ENCODE measurements at places on chromosomes 16 and 17. TPM values are rescaled to one million over a fixed set of nuclear protein-coding genes. Genes with fewer than 3 reads are reported as not detected.
A peak's percentile ranks its signal among the peaks of the same experiment; 100 is the strongest.

DNA sequence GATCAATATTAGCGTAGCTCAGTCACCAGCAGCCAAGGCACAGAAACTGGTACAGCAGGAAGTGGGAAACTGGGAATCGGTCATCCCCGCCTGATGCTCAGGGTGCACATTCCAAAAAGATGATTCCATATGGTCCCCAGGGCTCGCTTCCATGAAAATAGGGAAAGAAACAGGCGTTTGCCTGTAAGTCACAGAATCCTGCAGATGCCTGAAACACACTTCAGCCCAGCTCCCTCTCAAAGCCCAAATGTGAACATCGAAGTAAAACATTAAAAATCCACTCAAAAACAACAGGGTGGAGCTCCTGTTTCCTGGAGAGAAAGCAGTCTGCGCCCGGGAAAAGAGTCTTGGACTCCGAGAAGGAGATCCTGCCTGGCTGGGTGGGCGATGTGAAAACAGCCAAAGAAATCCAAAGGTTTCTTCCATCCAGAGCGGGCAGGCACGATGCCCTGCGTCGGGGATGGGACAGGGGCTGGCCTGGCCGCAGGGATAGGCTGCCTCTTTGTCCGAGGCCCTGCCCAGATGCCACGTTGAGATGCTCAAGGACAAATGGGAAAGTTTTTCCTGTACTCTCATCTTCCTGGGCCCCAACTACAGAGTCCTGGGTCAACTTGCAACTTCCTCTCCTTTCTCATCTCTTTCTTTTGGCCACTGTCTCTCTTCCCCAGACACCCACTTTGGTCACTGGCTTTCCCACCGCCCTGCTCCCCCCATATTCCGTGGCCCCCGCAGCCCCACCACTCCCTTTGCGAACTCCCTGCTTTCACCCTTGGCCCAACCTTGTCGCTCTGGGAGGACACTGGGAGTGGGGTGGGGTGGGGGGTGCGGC lies 743 bp downstream of the WIPI1 start:
- H3K4me3 ChIP-seq, result peak overlapping the region; percentile 99
- peaks cover 40% of the 10 kb centered on the region for H3K4me1 ChIP-seq
- peak; percentile 88 for DNase-seq
- peaks cover 10% of the 10 kb centered on the region for H3K27me3 ChIP-seq

DNA sequence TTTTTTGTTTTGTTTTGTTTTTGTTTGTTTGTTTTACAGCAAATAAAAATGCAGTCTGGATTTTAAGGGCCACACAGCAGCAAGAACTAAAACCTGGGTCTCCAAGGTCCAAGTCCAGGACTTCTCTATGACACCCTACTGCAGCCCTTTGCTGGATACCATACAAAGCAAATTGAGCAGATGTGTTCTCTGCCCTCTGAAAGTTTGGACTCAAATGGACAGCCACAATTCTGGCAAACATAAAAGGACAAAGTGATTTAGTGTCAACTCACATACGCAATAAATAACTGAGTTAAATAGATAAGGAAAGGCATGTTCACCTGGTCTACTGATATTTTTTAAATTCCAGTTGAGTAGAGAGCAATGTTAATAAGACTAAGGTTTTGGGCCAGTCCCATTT lies 7.7 kb upstream of the ZNF652 start:
- no peak overlapping the region for H3K27ac ChIP-seq
- no peaks in the 10 kb centered on the region for H3K4me1 ChIP-seq
- no peak for DNase-seq
- peaks cover 2% of the 10 kb centered on the region for H3K27me3 ChIP-seq
- no peak overlapping the region for H3K4me3 ChIP-seq

DNA sequence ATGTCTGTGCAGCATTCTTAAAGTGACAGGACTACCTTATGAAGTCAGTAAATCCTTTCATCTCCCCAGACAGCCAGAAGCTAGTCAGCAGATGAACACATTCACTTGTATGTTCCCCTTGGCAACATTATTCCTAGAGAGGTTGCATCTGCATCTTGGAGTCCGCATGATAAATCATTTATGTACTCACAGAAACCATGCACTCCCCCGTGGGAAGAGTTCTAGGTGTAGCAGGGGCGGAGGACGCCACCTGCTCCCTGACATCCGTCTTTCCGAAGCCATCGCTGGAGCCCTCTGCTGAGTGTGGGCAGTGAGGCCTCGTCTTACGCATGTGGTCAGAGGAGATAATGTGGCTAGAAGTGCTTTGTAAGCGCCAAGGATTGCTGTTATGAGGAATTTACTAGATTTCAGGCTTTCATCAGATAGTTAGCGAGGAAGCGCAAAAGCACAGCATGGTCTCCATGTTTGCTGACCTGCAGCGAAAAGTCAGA lies 144.5 kb downstream of the RPTOR start:
- no peak overlapping the region for H3K27ac ChIP-seq
- peaks cover 7% of the 10 kb centered on the region for H3K4me1 ChIP-seq
- H3K36me3 ChIP-seq, result peaks cover 5% of the 10 kb centered on the region
- no peak overlapping the region for H3K4me3 ChIP-seq

GRCh38 chr17:14037453-14037852 lies 31.9 kb upstream of the COX10 start:
- peaks cover 30% of the 10 kb centered on the region for H3K36me3 ChIP-seq
- peaks cover 20% of the 10 kb centered on the region for H3K4me1 ChIP-seq
- no peak for DNase-seq
- H3K4me3 ChIP-seq, result no peak overlapping the region
- H3K27me3 ChIP-seq, result no peaks in the 10 kb centered on the region

GRCh38 chr17:58289869-58290268 lies 9.1 kb upstream of the MPO start:
- no peak overlapping the region for H3K4me3 ChIP-seq
- H3K27ac ChIP-seq, result no peak overlapping the region
- H3K36me3 ChIP-seq, result no peaks in the 10 kb centered on the region
- H3K4me1 ChIP-seq, result no peaks in the 10 kb centered on the region
- DNase-seq, result no peak
- H3K27me3 ChIP-seq, result peaks cover 16% of the 10 kb centered on the region

DNA sequence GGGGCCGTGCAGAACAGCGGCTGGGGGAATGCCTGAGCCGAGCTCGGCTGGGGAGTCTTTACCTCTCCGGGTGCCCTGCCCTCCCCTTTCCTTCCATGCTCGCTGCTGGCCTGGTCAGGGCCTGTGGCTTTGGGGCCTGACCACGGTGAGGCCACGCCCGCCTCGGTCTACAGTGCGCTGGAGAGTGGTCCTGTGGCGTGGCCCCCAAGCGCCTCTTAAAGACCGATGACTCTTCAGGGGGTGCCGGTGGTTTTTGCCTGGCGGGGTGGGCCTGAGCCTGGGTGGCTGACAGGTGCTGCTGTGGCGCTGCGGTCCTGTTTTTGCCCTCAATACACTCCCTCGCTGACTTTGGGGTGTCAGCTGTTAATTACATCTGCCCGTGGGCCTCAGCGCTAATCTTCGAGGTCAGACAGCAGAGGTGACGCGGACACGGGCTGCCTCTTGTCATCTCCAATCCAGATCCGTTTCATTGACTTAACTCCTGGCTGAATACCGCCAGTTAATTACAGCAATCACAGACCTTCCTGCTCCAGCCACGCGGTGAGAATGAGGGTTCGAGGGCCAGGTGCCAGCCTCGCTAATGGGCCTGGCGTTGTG lies 29.7 kb downstream of the GSE1 start:
- H3K4me3 ChIP-seq, result no peak overlapping the region
- DNase-seq, result no peak
- H3K4me1 ChIP-seq, result no peaks in the 10 kb centered on the region
- no peak overlapping the region for H3K27ac ChIP-seq
- H3K27me3 ChIP-seq, result peaks cover 14% of the 10 kb centered on the region

DNA sequence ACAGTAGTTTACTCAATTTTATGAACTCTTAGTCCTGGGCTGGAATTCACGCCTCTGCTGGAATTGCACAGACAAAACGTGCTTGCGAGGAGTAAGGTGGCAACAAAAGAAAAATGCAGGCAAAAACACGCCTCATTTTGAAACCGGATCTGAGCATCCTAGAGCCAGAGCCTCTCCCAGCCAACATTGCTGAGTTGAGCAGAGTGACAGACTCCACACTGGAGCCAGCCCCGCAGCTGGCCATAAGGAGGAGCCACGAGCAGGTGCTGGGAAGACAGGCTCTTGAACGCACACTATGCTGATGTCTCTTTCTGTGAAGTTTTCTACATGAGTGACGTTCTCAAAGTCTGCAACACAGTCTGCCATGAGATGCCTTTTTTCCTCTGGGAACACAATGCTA lies 14.6 kb upstream of the HSBP1 start:
- no peak for DNase-seq
- H3K36me3 ChIP-seq, result no peaks in the 10 kb centered on the region
- no peaks in the 10 kb centered on the region for H3K4me1 ChIP-seq
- peaks cover 5% of the 10 kb centered on the region for H3K27me3 ChIP-seq
- no peak overlapping the region for H3K27ac ChIP-seq

DNA sequence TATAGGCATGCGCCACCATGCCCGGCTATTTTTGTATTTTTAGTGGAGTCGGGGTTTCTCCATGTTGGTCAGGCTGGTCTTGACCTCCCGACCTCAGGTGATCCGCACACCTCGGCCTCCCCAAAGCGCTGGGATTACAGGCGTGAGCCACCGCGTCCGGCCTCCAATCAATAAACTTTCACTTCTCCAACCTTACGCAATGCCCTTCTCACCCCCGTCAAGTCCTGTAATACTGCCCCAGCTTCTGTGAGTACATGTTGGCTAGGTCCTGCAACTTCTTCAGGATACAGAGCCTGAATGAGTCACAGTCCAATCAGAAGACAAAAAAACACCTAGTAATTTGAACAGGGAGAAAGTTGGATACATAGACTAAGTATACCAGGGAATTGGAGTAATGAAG lies 47.1 kb upstream of the PHOSPHO1 start:
- no peak overlapping the region for H3K27ac ChIP-seq
- DNase-seq, result no peak
- H3K4me3 ChIP-seq, result no peak overlapping the region
- peaks cover 5% of the 10 kb centered on the region for H3K4me1 ChIP-seq

DNA sequence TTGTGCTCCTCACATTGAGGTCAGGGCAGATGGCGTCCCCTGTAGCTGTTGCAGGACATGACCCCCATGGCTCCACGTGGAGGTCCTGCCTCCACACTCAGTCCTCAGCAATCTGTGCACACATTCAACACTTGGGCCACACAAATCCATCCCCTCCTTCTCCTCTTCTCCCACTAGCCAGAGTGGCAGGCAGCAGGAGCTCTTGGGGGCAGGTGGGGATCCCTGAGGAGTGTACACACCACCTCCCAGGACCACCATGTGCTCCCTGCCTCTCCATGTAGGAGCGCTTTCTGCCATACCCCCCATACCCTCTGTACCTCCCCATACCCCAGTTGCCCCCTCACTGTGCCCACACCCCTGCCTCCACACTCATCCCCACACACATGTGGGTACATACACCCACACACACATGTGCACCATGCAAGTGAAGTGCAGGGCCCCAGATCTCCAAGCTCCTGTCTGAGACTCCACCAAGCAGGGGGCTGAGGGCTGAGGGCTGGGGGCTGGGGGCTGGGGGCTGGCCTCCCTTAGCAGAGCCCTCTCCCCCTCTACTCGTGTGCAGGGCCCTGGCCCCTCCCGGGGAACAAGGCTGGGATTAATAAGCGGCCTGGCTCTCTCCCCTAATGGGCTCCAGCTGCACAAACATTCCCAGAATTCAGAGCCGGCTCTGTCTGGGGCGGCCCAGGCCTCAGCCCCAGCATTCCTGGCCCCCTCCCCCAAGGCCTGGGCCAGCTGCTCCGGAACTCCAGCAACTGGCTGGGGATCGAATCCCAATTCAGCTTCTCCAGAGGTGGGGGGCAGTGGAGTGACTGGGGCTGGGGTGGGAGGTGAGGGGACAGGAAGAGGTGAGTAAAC lies 48.2 kb upstream of the MEIOC start:
- H3K4me3 ChIP-seq, result no peak overlapping the region
- peak; percentile 20 for DNase-seq
- H3K27ac ChIP-seq, result no peak overlapping the region
- peaks cover 37% of the 10 kb centered on the region for H3K4me1 ChIP-seq
- no peaks in the 10 kb centered on the region for H3K36me3 ChIP-seq
- no peaks in the 10 kb centered on the region for H3K27me3 ChIP-seq

DNA sequence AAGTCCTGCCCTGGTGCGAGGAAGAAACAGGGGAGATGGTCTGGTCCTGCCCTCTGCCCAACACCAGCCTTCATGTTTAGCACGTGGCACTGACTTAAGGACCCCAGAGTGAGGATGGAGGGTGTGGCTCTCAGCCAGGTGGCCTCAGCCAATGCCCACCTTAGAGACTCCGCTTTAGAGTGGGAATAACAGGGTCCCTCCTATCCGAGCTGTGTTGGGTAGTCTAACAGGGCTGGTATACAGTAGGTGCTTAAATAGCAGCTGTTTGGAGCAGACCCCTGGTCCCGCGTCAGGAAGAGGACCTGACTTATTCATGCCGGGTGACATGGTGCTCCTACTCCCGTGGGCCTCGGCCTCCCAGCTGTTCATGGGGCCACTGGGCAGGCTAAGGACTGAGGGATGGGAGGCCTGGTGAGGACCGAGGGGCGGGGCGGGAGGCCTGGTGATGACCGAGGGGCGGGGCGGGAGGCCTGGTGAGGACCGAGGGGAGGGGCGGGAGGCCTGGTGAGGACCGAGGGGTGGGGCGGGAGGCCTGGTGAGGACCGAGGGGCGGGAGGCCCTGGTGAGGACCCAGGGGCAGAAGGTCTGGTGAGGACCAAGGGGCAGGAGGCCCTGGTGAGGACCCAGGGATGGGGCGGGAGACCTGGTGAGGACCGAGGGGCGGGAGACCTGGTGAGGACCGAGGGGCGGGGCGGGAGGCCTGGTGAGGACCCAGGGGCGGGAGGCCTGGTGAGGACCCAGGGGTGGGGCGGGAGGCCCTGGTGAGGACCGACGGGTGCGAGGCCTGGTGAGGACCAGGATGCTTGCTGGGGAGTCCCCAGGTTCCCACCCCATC lies 7.6 kb downstream of the ZFPM1 start:
- peaks cover 11% of the 10 kb centered on the region for H3K4me1 ChIP-seq
- no peaks in the 10 kb centered on the region for H3K27me3 ChIP-seq
- H3K27ac ChIP-seq, result no peak overlapping the region
- H3K36me3 ChIP-seq, result no peaks in the 10 kb centered on the region
- H3K4me3 ChIP-seq, result no peak overlapping the region

GRCh38 chr16:57607676-57608461 lies 20.6 kb upstream of the ADGRG1 start:
- H3K36me3 ChIP-seq, result no peaks in the 10 kb centered on the region
- peaks cover 25% of the 10 kb centered on the region for H3K4me1 ChIP-seq
- DNase-seq, result no peak
- peaks cover 48% of the 10 kb centered on the region for H3K27me3 ChIP-seq
- no peak overlapping the region for H3K4me3 ChIP-seq
- H3K27ac ChIP-seq, result no peak overlapping the region

GRCh38 chr17:68621065-68621464 lies 19.9 kb upstream of the FAM20A start:
- H3K36me3 ChIP-seq, result no peaks in the 10 kb centered on the region
- no peak overlapping the region for H3K27ac ChIP-seq
- peaks cover 3% of the 10 kb centered on the region for H3K27me3 ChIP-seq
- no peaks in the 10 kb centered on the region for H3K4me1 ChIP-seq
- DNase-seq, result no peak

Gene AIPL1
- not detected for total RNA-seq

Gene GCGR
- total RNA-seq, result not detected

Gene ZNF23
- total RNA-seq, result 15.1 TPM

Gene TMEM114
- not detected for total RNA-seq

Gene SLC12A3
- not detected for total RNA-seq

Gene TMC7
- total RNA-seq, result 0.68 TPM

Gene GLIS2
- 25.2 TPM for total RNA-seq

Gene ZACN
- not detected for total RNA-seq

Gene ADORA2B
- 1.1 TPM for total RNA-seq

Gene ABCC11
- 0.15 TPM for total RNA-seq
